Stimulated activated CD4-positive, alpha-beta T cell treated with anti-CD3 and anti-CD28 coated beads, Interleukin-2, amount 100 ng/mL, for 24 hours (primary cell): ENCODE measurements at places on chromosomes 13 and 19.
A peak's percentile ranks its signal among the peaks of the same experiment; 100 is the strongest.

DNA sequence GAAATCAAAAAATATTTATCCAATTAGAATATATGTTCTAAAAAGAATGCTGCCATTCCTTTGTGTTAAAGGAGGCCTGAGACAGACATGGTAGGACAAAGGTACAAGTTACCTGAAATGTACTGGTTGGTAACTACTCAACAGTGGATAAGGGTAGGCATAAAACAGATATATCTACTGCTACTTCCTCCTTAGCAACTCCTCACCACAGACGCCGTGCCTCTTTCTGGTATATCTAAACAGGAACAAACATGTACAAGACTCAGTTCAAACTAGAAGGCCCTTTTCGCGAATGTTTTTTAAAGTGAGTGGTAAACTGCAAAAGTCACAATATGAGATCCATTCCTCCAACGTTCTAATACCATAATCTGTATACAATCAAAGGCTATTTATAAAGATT lies 86.9 kb downstream of the TBC1D4 start:
- no peak for DNase-seq

DNA sequence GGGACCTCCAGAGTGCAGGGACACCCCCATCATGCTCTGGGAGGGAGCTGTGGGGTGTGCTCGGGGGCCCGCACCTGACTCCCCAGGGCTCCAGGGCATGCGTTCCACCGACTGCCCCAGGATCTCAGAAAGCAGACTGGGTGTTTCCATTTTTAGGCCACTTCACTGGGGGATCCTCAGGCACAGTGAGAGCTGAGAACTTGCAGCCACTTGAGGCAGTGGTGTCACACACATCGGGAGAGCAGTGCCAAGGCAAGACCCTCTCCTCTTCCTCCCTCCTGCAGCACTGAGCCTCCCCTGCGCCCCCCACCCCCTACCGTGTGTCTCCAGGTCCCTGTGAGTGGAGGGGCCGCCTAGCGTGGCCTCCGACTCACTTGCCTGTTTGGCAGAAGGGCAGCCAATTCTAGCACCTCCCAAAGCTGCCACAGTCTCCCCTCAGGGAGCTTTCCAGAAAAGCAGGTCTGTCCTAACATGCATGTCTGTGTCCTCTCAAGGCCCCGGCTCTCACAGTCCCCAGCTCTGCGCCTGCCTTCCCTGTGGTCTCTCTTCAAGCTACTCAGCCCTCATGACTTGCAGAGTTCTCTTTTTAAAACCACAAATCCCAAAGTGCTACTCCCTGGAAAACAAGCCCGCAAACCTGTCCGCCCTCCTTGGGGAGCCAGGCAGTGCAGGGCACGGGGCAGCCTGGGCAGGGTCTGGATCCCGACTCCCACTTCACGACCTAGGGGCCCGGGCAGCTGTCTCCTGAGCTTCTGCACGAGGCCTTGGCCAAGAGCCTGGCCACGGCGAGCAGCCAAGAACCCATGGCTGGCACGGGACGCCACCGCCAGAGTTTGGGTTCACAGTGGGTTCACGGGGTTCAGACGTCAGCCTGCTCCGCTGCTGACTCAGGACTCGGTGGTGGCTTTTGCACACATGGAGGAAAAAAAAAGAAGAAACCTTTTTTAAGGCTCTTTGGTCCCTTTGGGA lies 94.1 kb downstream of the STK24 start:
- no peak for DNase-seq

DNA sequence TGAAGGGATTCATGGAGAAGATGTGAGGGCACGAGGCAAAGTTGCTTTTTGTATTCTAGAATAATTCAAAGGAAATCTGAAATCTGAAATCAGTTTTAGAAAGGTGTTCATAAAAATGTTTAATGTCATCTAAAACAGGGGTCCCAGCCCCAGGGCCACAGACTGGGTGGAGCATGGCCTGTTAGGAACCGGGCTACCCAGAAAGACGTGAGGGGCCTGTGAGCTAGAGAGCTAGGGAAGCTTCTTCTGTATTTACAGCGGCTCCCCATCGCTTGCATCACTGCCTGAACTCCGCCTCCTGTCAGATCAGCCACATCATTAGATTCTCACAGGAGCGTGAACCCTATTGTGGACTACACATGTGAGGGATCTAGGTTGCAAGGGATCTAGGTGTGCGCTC lies 151.2 kb downstream of the USP12 start:
- no peak for DNase-seq

DNA sequence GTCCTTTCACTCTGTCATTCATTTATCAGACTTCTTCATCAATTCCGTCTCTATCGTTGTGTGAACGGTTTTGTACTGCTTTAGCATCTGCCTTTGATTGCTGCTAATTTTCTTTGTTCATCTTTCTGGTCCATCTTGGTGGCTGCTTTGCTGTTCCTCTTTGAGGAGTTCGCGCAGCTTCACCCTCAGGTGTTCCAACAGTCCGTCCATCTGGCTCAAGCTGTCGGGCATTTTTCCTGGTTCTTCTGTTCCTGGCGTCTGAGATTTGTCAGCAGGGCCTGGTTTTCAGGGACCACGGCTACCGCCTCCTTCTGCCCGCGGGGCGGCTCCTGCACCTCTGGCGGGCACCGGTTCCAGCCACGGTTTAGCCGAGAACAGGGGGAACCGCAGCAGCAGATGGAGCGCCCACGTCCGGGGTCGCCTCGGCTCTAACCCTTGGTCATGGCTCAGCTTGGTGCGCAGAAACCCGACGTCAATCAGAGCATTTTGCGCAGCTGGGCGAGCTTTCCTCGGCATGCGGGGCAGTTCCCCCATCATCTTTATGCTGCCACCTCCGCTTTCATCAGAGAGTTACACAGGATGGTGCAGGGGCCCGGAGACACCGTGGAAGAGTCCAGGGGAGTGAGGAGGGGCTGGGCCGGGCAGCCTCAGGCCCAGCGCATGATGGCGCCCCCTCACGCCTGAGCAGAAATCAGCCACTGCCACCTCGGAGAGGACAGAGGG lies 89.5 kb downstream of the ZNF100 start:
- DNase-seq, result peak; percentile 22

DNA sequence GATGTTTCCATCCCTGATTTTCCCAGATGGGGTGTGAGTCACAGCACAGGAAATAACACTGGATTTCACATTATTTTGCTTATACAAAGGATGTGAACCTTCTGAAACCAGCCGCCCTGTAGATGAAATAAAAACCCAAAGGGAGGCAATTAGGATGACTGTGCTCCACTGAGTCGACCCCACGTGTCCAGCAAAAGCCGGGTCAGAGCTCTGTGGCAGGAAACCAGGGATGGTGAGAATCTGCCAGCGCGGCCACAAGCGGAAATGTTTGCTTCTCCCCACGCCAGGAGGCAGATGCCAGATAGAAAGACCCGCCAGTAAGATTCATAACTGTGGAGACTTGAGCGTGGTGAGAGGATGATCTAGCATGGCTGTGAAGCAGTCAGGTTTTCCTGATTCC lies 764.4 kb downstream of the LIG4 start:
- DNase-seq, result no peak

GRCh38 chr19:41426116-41426841 lies 895 bp downstream of the B3GNT8 start:
- no peak for DNase-seq

GRCh38 chr13:110653271-110653670 lies 37.9 kb downstream of the NAXD start:
- DNase-seq, result no peak

GRCh38 chr19:37874784-37875183 lies 31.6 kb downstream of the WDR87 start:
- no peak for DNase-seq

DNA sequence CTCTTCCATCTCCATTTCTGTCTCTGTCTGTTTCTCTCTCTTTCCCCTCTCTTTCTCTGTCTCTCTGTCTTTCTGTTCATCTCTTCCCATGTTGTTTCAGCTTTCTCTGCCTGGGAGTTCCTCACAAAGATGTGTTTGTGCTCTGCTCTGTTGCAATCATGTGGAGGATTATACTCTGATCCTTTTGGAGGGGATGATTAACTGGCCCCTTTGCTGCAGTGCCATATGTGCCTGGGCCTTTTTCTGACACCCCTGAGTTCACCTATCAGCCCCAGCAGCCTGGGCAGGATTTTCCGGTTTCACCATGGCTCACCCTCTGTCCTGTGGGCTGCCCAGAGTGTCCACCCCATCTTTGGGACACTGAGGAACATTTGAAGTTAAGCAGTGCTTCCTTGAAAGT lies 9.0 kb upstream of the TEX26 start:
- DNase-seq, result no peak

DNA sequence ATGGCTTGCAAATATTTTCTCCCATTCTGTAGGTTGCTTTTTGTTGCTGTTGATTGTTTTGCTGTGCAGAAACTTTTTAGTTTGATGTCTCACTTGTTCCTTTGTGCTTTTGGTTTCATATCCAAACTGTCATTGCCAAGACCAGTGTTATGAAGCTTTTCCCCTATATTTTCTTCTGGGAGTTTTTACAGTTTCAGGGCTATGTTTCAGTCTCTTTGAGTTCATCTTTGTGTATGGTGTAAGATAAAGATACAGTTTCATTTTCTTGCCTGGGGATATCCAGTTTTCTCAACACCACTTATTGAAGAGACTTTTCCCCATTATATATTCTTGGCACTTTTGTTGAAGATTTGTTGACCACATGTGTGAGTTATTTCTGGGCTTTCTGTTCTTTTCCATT lies 139.9 kb downstream of the MRPL57 start:
- no peak for DNase-seq

DNA sequence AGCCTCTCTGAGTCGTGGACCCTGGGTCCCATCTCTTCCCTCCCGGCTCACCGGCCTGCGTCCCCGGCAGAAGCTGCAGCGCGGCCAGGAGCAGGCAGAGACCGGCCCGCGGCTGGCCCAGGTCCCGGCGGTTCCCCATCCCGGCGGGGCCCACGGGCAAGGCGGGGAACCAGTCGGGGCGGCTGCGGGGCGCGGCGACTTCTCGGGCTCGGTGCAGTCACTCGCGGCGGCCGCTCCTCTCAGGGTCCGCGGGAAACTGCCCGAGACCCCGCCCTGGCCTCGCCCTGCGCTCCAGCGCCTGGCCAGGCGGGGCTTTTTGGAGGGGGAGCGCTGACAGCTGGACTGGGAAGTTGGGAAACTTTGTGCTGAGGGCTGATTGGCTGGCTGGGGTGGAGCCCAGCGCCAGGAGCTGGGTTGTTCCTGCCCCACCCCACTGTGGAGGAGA lies at the start of gene COL5A3:
COL5A3 (minus strand) TSS at position 258 of the 445 bp plus-strand sequence; CDS start at position 139, 119 bp downstream.
- DNase-seq, result no peak

GRCh38 chr19:28065026-28065425 lies 1147.9 kb downstream of the UQCRFS1 start:
- no peak for DNase-seq

GRCh38 chr19:18167975-18168645 lies 5.5 kb upstream of the IFI30 start:
- peak; percentile 66 for DNase-seq

GRCh38 chr13:51298812-51299211 lies 40.7 kb upstream of the SERPINE3 start:
- DNase-seq, result no peak

- no peak for DNase-seq
These were observed 396.3 kb downstream of the LIG4 start for GRCh38 chr13:107819071-107819470.

GRCh38 chr19:55535173-55535964 lies 1.6 kb downstream of the SBK2 start:
- no peak for DNase-seq

GRCh38 chr19:45885556-45886426 lies at the start of gene IRF2BP1:
Gene IRF2BP1 (minus strand): TSS chr19:45886141. CDS start chr19:45885774, 367 bp downstream.
- DNase-seq, result peak; percentile 87

DNA sequence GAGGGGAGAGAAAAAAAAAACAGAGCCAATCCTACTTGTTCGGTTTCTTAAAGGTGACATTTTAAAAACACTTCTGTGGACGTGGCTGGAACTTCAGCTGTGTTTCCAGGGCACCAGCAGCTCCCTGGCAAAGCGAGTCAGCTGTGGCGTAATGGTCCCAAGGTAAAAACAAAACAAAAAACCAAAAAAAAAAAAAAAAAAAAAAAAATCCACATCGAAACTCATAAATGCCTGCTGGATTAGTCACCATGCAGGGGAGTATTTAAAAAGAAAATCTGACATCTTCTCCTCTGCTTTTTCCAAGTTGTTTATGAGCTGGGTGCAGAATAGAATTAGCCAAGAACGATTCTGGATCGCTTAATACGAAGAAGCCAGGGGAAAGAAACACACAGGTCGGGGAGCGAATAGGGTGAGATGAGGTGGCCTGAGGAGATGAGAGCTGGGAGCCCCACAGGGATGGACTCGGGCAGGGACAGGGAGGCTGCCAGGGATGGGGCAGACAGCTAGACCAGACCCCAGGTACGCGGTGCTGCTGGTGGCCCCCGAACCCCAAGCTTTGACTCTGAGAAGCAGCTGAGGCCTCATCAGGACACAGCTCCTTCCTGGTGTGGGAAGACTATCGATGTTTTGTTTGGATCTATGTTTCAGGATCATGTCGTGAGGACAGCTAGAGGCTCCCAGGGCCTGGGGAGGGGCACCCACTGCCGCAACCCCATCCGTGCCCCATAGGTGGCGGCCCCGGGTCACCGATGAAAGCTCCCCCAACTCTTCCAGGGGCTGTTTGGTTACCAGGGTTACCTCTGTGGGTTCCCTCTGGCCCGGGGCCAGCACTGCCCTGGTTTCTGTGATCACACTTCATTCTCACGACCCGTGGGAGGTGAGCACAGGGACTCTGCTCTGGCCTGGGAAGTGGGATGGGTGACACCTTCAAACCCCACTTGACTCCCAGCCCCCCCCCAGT lies 3.1 kb upstream of the CTXN1 start:
- DNase-seq, result peak; percentile 67

- DNase-seq, result no peak
These were observed 29.7 kb upstream of the FXYD3 start for GRCh38 chr19:35085947-35086346.

- DNase-seq, result no peak
These were observed 13.1 kb downstream of the INSR start for GRCh38 chr19:7280940-7281666.

DNA sequence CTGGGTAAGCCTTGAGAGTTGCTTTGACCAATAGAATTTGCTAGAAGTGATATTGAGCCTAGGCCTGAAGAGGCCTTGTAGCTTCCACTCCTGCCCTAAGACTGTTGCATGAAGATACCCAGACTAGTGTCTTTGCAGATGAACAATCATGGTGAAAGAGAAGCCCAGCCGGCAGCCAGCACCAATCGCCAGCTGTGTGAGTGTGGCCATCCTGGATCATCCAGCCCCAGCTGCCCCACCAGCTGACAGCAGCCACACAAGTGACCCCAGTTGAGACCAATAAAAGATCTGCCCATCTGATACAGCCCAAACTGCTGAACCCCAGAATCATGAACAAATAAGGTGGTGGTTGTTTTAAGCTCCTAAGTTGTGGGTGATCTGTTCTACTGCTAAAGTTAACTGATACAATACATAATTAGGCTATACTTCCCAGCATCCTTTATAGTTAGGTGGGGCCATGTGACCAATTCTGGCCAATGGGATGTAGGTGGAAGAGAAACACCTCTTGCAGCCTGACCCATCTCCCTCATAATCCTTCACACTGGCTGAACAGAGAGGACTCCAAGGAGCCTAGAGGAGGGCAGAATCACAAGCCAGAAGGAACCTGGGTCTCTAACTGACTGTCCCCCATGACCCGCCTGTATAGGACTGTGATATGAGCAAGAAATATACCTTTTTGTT lies 9.4 kb upstream of the ZNF428 start:
- DNase-seq, result no peak

GRCh38 chr19:5121266-5122120 lies 152.6 kb downstream of the KDM4B start:
- DNase-seq, result no peak

GRCh38 chr13:24043590-24044350 lies 116.8 kb upstream of the SPATA13 start:
- DNase-seq, result no peak

GRCh38 chr13:66159511-66159910 lies 1070.6 kb downstream of the PCDH9 start:
- DNase-seq, result no peak
